Stimulated activated CD4-positive, alpha-beta T cell treated with anti-CD3 and anti-CD28 coated beads, TNF-alpha, amount 100 ng/mL, for 24 hours (primary cell): ENCODE measurements at places on chromosomes 7 and 10.
A peak's percentile ranks its signal among the peaks of the same experiment; 100 is the strongest.

DNA sequence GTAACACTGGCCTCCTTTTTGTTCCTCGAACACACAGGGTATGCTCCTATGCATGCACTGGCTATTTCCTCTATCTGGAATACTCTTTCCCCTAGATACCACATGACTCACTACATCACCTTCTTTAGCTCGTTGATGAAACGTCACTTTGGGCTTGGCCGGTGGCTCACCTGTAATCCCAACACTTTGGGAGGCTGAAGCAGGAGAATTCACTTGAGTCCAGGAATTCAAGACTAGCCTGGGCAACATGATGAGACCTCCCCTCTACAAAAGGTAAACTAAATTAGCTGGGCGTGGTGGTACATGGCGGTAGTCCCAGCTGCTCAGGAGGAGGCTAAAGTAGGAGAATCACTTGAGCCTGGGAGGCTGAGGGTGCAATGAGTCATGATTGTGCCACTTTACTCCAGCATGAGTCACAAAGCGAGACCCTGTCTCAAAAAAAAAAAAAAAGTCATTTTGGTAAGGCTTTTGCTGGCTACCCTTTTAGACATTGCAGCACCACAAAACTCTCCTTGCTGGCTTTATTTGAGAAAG lies 14.5 kb downstream of the ANKIB1 start:
- no peak for DNase-seq

DNA sequence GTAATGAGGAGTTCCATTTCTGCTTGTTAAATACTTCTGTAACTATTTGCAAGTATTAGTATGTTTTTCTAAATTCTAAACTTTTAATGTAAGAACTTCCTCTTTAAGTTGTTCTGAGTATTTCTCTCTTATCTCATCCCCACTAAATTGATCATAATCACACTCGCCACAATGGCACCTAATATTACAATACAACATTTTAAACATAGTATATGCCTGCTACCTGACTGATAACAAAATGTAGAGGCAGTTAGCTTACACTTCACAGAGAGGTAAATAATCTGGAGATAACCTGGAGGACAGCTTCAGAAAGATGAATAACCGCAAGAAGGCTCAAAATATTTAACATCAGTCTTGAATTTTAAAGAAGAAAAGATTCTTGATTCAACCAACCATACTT lies 48.6 kb downstream of the HIBADH start:
- DNase-seq, result no peak

DNA sequence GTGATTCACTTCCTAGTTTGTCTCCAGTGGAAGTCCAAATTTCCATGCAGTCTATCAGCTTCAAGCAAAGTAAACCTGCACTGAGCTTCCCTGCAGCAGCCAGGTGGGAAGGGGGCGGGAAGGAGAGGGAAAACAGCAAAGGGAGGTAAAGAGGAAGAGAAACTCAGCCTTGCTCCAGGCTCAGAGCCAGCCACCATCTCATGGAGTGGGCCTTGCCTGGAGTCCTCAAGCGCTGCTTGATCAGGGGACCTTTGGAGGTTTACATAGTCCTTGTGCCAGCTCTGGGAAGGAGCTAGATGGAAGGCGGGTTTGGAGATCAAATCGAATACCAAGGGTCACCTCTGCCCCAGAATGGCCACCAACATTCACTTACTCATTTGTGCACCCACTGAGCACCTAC lies 7.4 kb downstream of the CRTAC1 start:
- no peak for DNase-seq

DNA sequence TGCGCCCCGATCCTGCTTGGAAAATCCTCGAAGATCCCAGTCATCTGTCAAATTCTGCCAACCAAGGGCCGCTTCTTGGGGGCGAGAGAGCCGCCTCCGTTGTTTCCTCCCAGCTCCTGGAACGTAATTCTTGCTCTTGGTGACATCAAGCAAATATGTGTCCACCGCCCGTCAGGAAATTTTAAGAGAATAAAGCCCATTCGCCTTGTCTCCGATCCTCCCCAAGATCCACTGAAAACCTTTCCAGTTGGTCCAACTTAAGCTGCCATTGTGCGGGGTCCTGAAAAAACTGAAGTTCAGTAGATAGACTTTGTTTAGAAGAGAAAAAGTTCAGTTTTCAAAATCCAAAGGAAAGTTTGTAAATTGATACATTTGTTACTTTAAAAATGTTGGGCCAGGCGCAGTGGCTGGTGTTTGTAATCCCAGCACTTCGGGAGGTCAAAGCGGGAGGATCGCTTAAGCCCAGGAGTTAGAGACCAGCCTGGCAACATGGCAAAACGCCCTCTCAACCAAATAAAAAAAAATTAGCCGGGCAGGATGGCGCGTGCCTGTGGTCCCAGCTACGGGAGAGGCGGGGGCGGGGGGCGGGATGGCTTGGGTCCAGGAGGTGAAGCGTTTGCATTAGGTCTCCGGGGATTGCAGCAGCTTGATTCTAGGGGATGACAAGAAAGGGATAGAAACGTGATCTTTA lies 1.0 kb upstream of the ZNF800 start:
- no peak for DNase-seq

- DNase-seq, result no peak
Measured at GRCh38 chr10:133465191-133465949, 11.6 kb downstream of the SCART1 start.

GRCh38 chr7:116809636-116810266 lies 52.6 kb upstream of the CAPZA2 start:
- DNase-seq, result no peak

GRCh38 chr7:35035511-35035961 lies 1.7 kb downstream of the DPY19L1 start:
- DNase-seq, result no peak

GRCh38 chr7:93838966-93839365 lies 51.6 kb downstream of the TFPI2 start:
- DNase-seq, result no peak

GRCh38 chr10:63770523-63770922 lies 249.3 kb downstream of the REEP3 start:
- DNase-seq, result no peak

GRCh38 chr7:84412161-84412969 lies 217.8 kb upstream of the SEMA3A start:
- no peak for DNase-seq

GRCh38 chr7:421136-421991 lies 98.3 kb downstream of the PDGFA start:
- no peak for DNase-seq

- no peak for DNase-seq
Measured at GRCh38 chr7:29248713-29249382, 54.3 kb downstream of the CHN2 start.

GRCh38 chr7:123275036-123275753 lies 75.4 kb upstream of the SLC13A1 start:
- DNase-seq, result no peak

- DNase-seq, result no peak
Measured at GRCh38 chr7:64883113-64883905, 19.8 kb upstream of the ZNF273 start.

- DNase-seq, result no peak
Measured at GRCh38 chr10:12299222-12299965, 50.0 kb upstream of the CAMK1D start.

- DNase-seq, result no peak
Measured at GRCh38 chr10:98339799-98340198, 71.8 kb upstream of the LOXL4 start.

DNA sequence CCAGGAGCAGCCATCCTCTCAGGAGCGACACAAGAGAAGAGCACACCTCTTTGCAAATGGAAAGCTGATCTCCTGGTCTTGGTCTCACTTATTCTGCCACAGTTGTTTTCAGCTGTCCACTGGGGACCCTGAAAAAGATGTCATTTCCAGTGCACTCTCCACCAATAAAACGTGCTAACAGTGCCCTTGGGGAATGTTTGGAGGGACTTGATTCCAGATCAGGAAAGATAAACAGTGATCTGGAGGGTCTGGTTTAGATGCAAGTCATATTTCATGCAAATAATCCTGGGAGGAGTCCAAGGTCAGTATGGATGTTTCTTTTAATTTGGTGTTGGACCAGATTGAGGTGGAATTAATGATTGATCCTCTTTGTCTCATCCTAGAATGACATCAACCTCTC lies 185.0 kb downstream of the CREB5 start:
- DNase-seq, result no peak

DNA sequence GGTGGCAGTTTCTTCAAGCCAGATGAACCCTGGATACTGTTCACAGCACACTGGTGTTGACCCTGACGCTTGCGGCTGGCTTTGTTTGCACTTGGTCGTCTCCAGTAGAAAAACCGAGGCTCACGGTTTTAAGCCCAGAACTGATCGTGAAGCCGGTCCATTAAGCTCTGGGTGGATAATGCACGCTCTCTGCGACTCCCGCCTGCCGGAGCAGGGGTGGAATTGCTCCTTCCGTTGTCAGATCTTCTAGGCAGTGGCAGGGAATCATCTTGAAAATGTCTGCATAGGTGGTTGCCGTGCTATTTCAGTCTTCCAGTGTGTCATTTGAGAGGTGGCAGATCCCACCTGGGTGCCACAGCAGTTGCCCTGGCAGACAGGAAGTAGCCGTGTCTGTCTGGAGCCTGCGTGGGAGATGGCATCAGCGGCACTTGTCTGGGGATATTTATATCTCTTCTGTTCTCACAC lies 35.9 kb upstream of the AP5Z1 start:
- DNase-seq, result peak; percentile 40
